Activated B cell treated with CpG ODN at 0.5 μM for 24 hours (primary cell): ENCODE measurements at places on chromosomes 3 and 15.

- DNase-seq = no peak
Measured at GRCh38 chr3:177751770-177752169, 554.5 kb upstream of the TBL1XR1 start.

GRCh38 chr3:194103983-194104751 lies 31.8 kb upstream of the HES1 start:
- peak; percentile 75 for DNase-seq

GRCh38 chr15:65630760-65631159 lies 9.0 kb downstream of the SLC24A1 start:
- DNase-seq = no peak

DNA sequence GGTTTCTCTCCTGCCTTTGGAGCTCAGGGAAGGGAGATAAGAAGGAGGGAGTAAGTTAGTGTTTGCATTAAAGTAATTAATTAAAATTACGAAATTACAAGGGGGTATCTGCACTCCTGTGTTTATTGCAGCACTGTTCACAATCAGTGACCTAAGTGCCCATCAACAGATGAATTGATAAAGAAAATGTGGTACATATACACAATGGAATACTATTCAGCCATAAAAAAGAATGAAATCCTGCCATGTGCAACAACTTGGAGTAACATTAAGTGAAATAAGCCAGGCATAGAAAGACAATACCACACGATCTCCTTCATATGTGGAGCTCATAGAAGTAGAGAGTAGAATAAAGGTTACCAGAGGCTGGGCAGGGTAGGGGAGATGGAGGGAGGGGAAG lies 202.0 kb downstream of the SHQ1 start:
- DNase-seq = no peak

- no peak for DNase-seq
Measured at GRCh38 chr3:14550651-14551611, 10.8 kb upstream of the GRIP2 start.

- no peak for DNase-seq
Measured at GRCh38 chr3:165346503-165346902, 150.3 kb upstream of the SLITRK3 start.

DNA sequence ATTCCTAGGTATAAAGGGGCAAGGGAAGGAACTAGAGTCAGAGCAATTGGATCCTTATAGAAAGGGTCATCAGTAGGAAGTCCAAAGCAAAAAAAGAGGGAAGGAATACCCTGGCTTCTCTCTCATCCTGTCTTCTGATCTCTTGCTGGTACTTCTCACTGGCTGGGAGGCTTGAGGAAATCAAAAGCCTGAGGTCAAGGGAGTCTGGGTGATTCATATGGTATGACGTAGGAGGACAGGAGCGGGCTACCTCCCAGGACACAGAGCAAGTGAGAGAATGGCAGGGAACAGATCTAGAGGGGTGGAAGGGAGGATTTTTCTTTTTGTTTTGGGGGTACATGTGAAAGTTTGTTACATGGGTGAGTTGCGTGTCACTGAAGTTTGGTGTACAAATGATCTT lies 76.0 kb downstream of the CFAP20DC start:
- no peak for DNase-seq

DNA sequence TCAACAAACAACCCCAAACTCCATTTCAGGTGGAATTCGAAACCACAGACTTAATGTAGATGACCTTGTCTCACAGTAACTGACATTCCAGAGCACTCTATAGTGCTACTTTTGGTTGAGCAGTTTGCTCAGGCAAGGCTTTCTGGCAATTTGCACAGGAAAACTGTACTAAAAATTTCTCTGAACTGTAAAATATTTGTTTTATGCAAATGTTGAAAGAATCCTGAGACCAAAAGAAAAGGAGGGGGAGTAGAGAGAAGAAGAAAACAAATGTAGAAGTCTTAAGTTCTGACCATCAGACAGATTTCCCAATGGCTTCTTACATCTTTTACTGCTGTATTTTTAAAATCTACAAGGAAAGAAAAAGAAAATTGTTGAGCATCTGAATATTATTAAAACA lies 53.5 kb downstream of the DTWD1 start:
- no peak for DNase-seq

DNA sequence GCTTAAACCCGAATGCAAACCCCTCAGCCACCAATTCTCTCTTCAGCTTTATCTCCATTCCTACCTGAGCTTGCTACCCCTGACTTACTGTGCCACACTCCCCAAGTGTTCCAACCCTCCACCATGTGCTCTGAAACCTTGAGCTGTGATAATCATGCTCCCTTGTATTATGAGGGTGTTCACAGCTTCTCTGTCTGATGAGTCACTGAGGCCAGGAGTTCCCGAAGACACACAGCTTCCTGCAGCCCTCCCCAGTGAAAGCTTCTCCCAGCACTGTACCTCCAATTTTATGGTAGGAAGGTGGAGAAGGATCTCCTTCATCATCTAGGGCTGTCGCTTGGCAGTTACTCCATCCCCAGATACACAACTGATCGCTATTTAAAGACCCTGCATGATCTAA lies 24.9 kb downstream of the STAC start:
- no peak for DNase-seq

GRCh38 chr3:119817071-119817470 lies 35.2 kb downstream of the NR1I2 start:
- no peak for DNase-seq

DNA sequence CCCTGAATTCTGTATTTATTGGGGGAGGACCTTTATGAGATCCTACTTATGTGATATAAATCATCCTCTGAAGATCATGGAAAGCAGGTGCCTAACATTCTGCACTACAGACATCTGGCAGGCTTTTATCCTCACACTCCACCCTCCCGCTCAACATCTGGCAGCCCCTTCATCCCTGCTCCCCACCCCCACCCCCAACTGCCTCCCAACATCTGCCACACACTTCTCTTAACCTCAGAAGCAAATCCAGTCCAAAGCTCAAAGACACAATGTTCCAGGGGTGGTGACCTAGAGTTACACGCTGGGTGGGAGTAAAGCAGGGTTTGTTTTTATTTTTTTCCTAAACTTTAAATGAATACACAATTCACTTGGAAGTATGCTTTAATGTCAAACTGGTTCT lies 184.5 kb upstream of the ATP11B start:
- DNase-seq = no peak

- no peak for DNase-seq
Measured at GRCh38 chr3:43752905-43753304, 62.2 kb downstream of the ABHD5 start.

DNA sequence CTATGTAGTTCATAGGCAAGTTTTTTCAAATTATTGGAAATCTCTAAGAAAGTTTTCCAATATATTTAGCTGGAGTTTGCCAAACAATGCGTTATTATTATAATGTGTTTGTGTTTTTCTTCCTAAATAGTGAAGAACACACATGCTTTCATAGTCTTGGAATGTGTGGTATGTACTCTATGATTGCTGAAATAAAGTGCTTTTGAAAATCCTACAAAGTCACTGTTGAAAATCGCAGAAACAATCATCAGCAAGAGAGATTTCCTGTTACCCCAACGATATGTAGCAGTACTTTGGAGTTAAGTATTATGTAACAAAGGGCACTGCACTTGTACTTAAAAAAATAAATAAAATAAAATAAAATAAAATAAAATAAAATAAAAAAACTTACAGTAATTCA lies 796.2 kb downstream of the NAALADL2 start:
- DNase-seq = no peak

- no peak for DNase-seq
Measured at GRCh38 chr3:41173926-41174885, 25.1 kb upstream of the CTNNB1 start.

- no peak for DNase-seq
Measured at GRCh38 chr3:94092086-94092485, 29.2 kb downstream of the NSUN3 start.

GRCh38 chr3:44983484-44983941 lies 7.5 kb downstream of the EXOSC7 start:
- no peak for DNase-seq

DNA sequence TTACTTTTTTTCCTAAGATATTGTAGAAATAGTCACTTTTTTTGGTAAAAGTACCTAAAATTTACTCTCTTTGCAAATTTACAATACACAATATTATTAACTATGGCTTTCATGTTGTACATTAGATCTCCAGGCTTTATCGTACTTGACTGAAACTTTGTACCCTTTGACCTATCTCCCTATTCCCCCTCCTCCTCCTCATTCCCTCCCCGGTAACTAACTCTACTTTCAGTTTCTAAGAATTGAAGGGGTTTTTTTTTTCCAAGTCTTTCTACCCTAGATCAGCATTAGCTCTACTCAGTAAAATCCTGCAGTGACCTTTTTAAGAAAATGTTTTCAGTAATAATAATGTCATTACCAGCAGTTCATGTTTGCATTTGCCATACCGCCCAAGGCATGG lies 10.1 kb downstream of the HACL1 start:
- no peak for DNase-seq

GRCh38 chr3:58383904-58384303 lies 49.7 kb downstream of the PDHB start:
- no peak for DNase-seq

- DNase-seq = no peak
Measured at GRCh38 chr3:67578416-67578815, 76.0 kb downstream of the SUCLG2 start.

- no peak for DNase-seq
Measured at GRCh38 chr15:68767833-68768232, 52.9 kb downstream of the ANP32A start.

DNA sequence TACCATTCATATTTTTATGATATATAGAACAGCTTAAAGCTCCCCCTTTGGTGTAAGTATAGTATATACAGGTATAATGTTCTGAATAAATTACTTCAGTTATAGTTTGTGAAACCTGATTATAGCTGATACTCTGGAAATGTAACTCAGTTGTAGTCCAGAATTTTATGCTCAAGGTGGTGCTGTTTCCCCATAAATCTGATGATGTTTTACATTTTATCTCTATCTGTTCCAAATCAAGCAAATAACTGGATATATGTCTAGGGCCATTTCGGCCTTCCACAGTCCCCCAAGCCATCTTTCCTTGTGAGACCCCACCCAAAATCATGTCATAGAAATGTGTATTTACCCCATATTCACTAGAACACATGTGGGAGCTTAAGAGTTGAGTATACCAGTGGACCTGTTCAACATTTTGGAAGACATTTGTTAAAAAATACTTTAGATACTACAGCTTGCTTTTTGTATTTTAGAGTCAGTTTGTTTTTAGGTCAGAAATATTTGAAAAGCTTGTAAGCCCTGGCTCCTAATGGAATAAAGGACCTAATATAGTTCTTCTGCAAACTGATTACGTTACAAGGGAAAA lies 107.1 kb downstream of the ATG7 start:
- no peak for DNase-seq

GRCh38 chr15:100075229-100075628 lies 266.5 kb downstream of the ADAMTS17 start:
- no peak for DNase-seq

- DNase-seq = no peak
Measured at GRCh38 chr3:191987831-191988350, 526.9 kb downstream of the PYDC2 start.

- DNase-seq = no peak
Measured at GRCh38 chr3:134840459-134840858, 45.4 kb downstream of the EPHB1 start.

DNA sequence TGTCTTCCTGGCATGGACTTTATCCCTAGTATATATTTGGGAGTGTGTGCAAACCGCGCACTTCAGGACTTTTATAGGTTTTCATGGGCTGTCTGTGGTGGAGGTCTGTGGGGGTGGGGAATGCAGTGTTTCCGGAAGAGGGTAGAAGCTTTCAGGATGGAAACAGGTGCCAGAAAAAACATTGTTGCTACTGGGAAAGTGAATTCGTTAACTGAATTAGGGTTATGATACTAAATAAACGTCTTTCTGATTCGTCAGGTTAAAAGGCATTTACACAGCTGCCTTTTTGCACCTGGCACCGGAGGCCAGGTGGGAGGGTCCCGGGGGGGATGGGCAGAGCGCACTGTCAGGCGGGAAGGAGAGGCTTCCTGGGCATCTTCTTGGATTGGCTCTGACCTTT lies 62.1 kb downstream of the SLCO3A1 start:
- DNase-seq = no peak

DNA sequence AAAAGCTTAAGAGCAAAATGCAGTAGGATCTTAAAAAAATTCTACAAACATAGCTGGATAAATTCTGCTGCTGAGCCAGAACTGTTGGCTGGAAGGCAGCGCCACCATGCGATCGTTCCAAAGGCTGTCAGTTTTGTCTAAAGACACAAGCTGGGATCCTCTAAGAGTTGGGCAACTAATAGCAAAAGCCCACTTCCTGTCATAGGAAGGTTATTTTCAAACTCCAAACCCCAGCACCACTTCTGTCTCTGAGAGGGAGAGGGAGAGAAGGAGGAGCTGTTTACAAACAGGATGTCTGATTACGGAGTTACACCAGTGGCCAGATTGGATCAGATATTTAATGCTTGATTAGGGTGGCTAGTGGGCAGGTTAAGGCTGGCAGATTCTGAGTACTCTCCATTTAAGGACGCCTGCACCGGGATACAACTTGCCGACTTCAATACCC lies 44.0 kb downstream of the EIF4E3 start:
- DNase-seq = no peak

DNA sequence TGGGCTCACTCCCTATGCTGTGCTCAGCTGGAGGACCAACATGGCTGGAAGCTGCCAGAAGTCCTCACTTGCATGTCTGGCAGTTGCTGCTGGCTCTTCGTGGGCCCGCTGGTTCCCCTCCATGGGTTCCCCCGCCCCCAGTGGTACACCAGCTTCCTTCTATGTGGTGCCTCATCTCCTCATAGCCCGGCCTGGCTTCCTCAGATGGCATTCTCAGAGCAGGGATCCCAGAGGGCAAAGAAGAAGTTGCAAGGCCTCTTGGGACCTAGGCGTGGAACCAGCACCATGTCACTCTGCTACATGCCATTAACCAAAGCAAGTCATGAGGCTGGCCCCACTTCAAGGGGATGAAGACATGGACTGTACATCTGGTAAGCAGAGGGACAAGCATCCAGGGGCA lies 2.9 kb upstream of the CFAP92 start:
- no peak for DNase-seq

- no peak for DNase-seq
Measured at GRCh38 chr3:141229132-141229531, 2.5 kb upstream of the PXYLP1 start.

- no peak for DNase-seq
Measured at GRCh38 chr3:159482241-159482993, 506.2 kb upstream of the IL12A start.

- no peak for DNase-seq
Measured at GRCh38 chr3:43126536-43126935, 20.7 kb upstream of the POMGNT2 start.

- no peak for DNase-seq
Measured at GRCh38 chr3:56005196-56005805, 463.0 kb downstream of the ERC2 start.

GRCh38 chr3:153319705-153320554 lies 157.9 kb downstream of the RAP2B start:
- no peak for DNase-seq

- DNase-seq = no peak
Measured at GRCh38 chr3:74693696-74694393, 79.4 kb upstream of the CNTN3 start.

GRCh38 chr15:27767918-27768640 lies 331.0 kb downstream of the OCA2 start:
- no peak for DNase-seq

GRCh38 chr3:119967353-119968006 lies 126.8 kb downstream of the GSK3B start:
- no peak for DNase-seq
